ENCODE measurements at places on chromosomes 13 and 19.
A peak's percentile ranks its signal among the peaks of the same experiment; 100 is the strongest.

DNA sequence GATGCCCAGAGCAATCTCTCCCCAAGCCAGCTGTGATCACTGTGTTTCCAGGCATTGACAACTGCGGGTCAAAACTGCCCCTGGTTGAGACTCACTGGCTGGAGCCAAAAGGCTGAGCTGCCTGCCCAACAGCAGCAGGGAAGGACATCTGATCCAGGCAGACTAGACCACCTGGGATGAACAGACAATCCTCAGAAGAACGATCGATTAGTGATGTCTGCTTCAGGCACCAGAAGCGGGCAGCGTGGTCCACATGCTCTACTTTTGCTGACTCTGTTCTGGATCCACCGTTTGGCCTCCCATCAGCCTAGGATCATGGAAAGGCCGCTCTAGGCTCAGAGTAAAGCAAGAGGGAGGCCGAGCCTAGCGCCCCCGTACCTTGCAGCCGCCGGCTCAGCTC, 9.9 kb upstream of the GP6 start:
- no peak for DNase-seq

- peak; percentile 82 for DNase-seq
Observed at GRCh38 chr19:13817018-13817614, 21.9 kb downstream of the ZSWIM4 start.

- DNase-seq: no peak
Observed at GRCh38 chr13:25288966-25289365, 1.7 kb upstream of the MTMR6 start.

GRCh38 chr13:111636271-111636670, 315.8 kb downstream of the TEX29 start:
- DNase-seq: no peak

GRCh38 chr19:29540114-29540513, 14.3 kb downstream of the VSTM2B start:
- no peak for DNase-seq

DNA sequence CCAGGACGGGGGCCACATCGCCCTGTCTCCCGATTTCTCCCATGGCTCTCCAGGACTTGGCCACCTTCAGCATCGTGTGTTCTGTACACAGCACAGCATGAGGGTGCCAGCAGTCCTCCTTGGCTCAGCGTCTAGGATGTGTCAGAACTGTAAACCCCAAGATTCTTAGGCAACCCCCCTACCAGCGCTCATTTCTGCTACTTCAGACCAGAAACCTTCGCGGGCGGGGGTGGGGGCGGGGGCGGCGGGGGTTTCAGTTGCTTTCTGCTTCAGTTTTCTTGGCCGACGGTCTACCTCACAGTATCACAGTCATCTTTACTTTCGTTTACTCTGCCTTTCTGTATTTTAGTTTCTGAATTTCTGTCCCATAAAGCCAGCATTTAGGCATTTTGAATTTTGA, 82.4 kb downstream of the GGACT start:
- DNase-seq: no peak

DNA sequence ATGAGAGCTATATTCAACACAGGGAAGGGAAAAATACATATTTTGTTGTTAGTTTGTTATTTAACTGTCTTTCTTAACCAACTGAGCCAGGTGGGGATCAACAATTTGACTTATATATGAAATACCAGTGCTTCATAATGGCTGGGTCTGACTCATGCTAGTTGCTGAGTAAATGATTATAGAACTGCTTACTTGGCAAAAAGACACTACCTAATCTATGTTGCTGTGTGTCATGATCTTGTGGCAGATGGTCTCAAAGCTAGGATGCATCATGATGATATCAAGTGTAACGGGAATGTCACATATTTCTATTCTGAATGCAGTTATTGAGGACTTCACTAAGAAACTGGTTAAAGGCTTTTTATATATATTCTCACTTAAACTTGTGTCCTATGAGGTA, 727.4 kb upstream of the SLITRK1 start:
- no peak for DNase-seq

DNA sequence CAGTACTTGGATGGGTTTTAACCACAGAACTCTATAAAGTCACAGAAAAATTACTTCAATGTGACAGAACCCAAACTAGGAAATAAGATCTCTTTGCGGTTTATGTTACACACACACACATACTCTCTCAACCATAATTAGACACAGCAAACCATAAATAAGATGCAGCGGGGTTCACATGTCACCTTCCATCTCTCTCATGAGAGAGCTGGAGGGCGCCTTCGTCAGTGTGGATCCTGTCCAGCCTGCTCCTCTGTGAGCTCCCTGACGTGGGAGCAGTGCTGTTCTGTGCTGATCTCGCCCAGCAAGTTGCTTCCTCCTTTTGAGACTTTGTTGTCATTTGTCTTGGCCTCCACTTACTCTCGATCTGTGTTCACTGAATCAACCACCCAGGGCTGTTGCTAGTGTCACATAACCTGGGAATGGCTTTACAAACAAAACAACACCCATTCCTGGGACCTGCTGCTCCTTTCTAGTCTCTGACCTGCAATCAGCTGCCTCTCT, 204.9 kb upstream of the KL start:
- no peak for DNase-seq

GRCh38 chr13:101708115-101708514, 255.6 kb downstream of the ITGBL1 start:
- DNase-seq: no peak

All from NCI-H1436 treated with DMSO at 0.1 percent for 48 hours (cell line).